ENCODE measurements at places on chromosomes 7 and 10.

- DNase-seq: peak; percentile 46
These were observed 168.7 kb downstream of the CUX1 start for GRCh38 chr7:101985903-101986734.

DNA sequence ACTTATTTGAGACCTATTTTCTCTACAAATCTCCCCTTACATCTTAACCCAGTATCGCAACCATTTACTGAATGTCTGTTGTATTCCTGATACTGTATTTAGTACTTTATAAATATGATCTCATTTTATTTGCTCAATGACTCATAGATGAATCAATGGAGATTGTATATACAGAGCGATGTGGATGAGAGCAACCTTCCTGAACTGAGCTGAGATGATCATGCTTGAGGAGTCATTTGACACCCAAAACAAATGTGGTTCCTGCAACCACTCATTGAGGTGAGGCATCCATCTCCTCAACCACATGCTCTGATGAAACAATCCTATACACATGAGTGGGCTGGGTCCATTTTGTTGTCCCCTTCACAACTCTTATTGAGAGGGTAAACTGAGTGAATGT, 250.0 kb downstream of the CDC14C start:
- peak; percentile 78 for DNase-seq

DNA sequence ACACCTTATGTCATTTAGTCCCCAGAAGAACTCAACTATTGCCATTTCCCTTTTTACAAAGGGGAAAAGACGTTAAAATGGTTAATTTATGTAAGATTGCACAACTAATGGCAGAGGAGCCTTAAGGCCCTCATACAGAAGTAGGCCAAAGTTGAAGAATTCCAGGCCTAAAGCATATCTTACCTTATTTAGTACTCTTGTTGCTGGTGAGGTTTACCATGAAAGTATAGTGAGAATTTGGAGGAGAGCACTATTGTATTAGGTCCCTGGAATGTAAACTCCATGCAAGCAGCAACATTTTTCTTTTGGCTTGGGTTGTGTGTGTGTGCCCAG, 731 bp upstream of the CRPPA start:
- DNase-seq: no peak

DNA sequence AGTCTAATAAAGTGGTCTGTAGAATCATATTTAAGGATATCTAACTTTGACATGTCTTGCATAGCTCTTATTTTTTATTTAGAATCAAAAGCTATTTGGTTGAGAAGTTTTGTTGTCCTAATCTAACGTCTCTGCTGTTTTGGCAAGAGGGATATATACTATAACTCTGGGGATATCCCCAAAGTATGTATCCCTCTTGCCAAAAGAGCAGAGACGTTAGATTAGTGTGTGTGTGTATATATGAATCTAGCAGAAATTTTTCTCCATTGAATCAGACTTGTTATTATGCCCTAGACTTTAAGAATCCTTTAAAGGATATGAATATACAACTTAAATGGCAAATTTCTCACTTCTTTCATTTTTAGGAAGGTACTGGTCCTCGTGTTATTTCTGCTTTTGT, 9.6 kb downstream of the SMC3 start:
- DNase-seq: no peak

DNA sequence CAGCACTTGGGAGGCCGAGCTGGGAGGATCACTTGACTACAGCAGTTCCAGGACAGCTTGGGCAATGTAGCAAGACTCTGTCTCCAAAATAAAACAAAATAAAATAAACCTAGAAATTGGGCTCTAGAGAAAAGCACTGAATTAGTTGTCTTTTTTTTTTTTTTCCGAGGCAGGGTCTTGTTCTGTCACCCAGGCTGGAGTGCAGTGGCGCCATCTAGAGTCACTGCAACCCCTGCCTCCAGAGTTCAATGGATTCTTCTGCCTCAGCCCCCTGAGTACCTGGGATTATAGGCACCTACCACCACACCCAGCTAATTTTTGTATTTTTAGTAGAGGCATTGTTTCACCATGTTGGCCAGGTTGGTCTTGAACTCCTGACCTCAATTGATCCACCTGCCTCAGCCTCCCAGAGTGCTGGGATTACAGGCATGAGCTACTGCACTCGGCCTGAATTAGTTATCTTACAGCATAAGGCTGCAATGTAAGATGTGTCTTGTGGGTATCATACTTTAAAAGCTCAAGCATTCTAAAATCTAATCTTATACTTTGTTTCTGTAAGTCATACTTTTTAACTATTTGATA, 12.8 kb downstream of the MEIG1 start:
- peak; percentile 24 for DNase-seq

- no peak for DNase-seq
These were observed 52.3 kb upstream of the COL13A1 start for GRCh38 chr10:69749178-69750010.

GRCh38 chr10:33052263-33052875, 94.3 kb upstream of the ITGB1 start:
- no peak for DNase-seq

- DNase-seq: no peak
These were observed 55.9 kb downstream of the ZNF467 start for GRCh38 chr7:149717481-149717880.

- DNase-seq: no peak
These were observed 51.3 kb downstream of the USP6NL start for GRCh38 chr10:11560076-11560709.

DNA sequence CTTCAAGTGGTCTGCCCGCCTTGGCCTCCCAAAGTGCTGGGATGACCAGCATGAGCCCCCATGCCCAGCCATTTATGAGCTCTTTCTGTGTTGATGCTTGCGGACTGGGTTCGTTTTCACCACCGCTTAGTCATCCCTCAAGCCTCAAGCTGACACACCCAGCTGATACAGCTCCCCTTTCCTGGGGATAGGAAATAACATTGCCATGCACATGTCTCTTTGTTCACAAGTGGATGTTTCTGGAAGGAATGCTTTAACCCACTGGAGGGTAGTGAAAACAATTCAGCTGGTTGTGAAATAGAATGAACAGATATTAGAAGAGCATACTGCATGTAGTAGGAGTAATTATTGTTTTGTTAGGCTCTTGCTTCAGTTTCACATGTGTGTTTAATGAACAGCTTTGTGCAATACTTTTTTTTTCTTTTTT, 8.5 kb upstream of the METTL27 start:
- DNase-seq: peak; percentile 98
